Activated CD8-positive, alpha-beta memory T cell treated with anti-CD3 and anti-CD28 coated beads for 1 hour (primary cell): ENCODE measurements at places on chromosomes 3 and 15.

GRCh38 chr15:75589071-75589470, 10.0 kb upstream of the PTPN9 start:
- no peak for DNase-seq

- no peak for DNase-seq
Observed at GRCh38 chr15:101018450-101018849, 99.3 kb downstream of the LRRK1 start.

DNA sequence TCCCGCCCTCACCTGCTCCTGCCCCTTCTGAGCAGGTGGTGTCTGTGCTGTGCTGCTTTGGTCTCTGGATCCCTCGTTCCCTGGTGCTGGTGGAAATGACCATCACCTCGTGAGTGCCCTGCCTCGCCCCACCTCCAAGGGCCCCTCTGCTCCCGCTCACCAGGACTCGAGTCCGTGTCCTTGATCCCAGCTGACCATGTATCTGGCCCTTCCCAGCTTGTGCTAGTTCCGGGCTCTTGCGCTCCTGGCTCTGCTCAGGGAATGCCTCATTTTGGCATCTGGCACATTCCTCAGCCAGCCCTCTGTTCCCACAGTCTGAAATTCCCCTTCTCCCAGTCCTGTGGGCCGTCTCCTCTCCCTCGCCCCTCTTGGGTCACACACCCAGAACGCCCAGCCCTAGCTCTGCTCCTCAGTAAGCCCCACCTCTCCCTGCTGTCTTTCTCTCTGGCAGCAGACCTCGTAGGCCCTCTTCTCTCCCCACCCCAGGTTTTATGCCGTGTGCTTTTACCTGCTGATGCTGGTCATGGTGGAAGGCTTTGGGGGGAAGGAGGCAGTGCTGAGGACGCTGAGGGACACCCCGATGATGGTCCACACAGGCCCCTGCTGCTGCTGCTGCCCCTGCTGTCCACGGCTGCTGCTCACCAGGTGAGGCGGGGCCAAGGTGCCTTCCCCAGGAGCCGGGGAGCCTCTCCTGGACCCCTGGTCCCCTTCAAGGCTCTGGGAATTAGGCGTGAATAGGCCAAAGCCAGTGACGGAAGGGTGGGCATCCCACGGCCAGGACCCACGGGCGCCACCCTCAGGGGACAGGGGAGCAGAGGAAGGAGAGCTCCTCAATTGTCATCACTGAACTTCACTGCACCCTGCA, 11.5 kb downstream of the SLC51A start:
- no peak for DNase-seq

DNA sequence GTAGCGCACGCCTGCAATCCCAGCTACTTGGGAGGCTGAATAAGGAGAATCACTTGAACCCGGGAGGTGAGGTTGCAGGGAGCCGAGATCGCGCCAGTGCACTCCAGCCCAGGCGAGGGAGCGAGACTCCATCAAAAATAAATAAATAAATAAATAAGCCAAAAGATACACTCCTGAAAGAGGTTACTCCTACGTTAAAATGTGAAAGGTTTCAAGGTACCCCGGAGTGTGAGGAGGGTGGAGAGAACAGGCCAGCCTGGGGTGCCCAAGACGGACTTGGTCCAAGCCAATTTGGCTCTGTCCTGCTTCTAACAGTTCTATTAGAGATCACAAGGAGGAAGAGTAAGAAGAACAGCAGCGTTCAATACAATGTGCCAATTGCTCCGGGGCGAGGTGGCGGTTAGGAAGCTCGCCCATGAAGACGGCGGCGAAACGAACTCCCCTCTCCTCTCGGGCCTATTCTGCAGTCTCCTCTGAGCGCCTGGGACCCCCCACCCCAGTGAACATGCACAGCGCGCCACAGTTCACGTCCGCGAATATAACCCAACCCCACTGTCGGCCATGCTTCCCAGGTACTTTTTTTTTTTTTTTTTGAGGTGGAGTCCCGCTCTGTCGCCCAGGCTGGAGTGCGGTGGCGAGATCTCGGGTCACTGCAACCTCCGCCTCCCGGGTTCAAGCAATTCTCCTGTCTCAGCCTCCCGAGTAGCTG, 942 bp downstream of the ELP6 start:
- DNase-seq = no peak

DNA sequence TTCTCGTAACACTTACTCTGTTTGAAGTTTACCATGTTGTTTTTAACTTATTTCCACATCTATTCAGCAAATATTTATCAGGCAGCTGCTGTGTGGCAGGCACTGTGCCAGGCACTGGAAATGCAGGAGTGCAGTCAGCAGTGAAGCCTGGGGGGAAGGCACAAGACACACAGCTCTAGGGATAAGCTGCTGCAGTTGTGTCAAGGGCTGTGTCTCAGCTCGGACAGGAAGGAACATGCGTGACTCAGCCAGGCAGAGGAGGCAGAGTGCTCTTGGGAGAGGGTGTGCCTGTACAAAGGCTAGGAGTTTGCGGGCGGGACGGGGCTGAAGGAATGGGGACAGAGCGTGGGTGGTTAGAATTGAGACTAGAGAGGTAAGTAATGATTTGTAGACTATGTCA, 24.7 kb downstream of the LYSMD4 start:
- DNase-seq = no peak
